ENCODE measurements at places on chromosomes 2 and 18.

- DNase-seq, result no peak
These were observed 43.4 kb downstream of the EPB41L3 start for GRCh38 chr18:5500158-5500939.

DNA sequence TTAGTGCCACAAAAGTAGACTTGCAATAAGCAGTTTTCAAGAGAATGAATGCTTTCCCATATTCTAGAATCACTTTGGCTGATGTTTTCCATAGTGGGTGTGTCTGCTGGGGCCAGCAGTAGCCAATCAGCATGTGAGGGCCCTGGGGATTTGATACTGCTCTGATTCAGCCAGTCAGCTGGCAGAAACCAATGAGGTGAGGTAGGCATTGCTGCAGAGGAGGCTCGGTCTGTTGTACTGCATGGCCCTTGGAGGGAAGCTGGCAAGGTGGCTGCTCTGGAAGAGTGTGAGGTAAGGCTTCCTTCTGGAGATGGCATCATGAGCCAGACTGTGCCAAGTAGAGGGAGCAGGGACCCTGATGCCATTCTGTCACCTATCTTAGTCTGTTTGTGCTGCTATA, 22.7 kb downstream of the TMEM87B start:
- no peak for DNase-seq

DNA sequence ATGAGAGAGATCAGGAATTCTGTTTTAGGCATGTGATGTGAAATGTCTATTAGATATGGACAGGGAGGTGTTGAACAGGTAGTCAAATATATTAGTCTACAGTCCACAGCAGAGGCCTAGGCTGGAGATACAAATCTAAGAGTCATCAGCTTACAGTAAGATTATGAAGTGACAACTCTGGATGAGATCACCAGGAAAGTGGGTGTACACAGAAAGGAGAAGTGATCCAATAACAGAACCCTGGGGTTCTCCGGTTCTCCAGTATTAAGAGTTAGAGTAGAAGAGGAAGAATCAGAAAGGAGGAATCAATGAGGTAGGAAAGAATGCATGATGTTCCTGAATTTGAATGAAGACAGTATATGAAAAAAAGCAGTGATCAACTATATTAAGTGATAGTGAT, 362.3 kb downstream of the FIGN start:
- no peak for DNase-seq

GRCh38 chr2:138718405-138718804, 61.8 kb downstream of the NXPH2 start:
- no peak for DNase-seq

DNA sequence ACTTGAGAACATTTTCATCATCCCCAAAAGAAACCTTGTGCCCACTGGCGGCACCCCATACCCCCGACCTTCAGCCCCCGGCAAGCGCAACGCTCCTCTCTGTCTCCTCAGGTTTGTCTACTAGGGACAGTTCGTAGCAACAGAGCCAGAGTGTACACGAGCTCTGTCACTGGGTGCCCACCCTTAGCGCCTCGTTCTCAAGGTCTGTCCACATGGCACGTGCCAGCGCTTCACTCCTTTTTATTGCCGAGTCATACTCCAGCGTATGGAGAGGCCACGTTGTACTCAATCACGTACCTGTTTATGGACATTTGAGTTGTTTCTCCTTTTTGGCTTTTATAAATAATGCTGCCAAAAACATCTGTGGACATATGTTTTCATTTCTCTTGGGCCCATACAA, 30.3 kb upstream of the GPC1 start:
- no peak for DNase-seq

DNA sequence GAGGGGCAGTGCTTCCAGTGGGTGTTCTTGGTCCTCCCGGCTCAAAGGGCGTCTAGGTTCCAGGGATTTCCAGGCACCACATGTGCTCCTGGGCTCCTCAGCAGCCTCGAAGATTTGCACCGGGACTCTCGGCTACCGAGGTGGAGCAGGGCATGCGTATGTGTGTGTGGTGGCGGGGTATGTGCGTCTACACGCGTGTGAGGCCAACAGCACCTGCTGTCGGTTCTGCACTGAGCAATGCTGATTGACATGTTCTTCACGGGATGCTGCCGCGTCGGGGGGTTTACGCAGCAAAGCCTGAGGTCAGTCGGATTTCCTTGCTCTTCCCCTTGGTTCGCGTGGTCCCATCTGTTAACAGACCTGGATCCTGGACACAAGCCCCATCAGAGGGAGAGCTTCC, 119.8 kb downstream of the NDUFA10 start:
- no peak for DNase-seq

- DNase-seq, result no peak
These were observed 297.0 kb downstream of the BCL2 start for GRCh38 chr18:63022429-63023022.

- DNase-seq, result no peak
These were observed 298.7 kb downstream of the RND3 start for GRCh38 chr2:150188800-150189199.

DNA sequence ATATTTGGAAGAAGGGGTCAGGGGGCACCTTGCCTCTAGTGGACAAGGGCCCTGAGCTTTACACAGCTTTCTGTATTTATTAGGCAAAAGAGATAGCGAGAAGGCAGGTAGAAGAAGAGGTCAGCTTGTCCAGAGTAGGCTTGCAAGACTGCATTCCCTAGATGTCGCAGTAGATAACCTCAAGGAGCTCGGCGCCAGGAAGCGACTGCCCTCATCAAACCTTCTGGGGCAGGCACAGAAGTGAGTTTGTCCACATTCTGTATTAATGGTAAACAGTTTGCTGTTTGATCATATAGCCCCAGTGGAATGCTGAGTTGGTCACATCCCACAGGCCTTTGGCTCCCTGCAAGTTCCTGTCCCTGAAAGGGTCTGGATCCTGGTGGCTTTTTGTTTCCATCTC, 7.0 kb downstream of the CHCHD5 start:
- no peak for DNase-seq

DNA sequence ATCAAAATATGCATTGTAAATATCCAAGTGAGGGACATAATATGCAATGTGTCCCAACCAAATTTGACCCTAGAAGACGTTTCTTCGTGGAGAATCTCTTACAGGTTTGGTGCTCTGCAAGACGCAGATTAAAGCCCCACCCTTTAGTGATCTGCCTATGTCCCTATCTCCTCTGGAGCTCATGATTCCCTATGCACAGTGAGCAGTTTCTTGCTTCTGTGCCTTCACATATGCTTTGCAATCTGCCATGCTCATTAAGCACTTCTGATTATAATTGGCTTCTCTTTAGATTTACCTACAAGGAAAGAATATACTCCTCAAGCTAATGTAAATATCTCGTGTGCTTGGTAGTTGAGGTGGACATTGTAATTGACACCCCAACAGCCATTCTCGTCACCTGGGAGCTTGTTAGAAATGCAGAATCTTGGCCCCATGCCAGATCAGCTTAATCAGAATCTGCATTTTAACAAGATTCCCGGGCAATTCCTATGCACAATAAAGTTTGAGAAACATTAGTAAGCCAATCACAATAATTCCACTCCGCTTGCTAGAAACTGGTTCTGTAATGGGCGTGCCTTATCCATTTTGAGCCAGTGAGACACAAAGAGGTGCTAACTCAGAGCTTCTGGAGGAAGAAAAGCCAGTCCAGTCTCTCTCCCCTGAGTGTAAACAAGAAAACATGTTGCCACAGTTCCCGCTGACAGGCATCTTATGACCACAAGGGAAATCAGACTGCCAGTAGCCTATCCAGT, 2.8 kb upstream of the PUM2 start:
- no peak for DNase-seq

- DNase-seq, result no peak
These were observed 42.6 kb downstream of the CMPK2 start for GRCh38 chr2:6823111-6823510.

- DNase-seq, result no peak
These were observed 75.5 kb downstream of the EFEMP1 start for GRCh38 chr2:55848096-55848495.

DNA sequence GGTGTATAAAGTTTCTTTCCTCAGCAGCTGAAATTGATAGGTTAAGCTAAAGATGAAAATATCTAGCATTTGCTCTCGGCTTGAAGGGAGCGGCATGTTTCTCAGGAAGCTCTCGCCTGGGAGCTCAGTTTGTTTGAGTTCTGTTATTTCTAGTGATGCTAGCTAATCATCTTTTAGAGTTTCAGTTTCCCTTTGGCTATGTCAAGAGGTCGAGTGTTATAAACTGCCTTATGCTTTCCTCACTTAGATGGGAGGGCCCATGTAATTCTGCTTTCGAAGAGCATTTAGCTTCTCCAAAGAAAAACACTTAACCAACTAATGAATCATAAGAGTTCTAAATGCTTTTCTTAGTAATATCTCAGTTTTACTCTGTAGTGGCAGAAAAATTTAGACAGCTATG, 33.6 kb downstream of the PLCL1 start:
- no peak for DNase-seq

DNA sequence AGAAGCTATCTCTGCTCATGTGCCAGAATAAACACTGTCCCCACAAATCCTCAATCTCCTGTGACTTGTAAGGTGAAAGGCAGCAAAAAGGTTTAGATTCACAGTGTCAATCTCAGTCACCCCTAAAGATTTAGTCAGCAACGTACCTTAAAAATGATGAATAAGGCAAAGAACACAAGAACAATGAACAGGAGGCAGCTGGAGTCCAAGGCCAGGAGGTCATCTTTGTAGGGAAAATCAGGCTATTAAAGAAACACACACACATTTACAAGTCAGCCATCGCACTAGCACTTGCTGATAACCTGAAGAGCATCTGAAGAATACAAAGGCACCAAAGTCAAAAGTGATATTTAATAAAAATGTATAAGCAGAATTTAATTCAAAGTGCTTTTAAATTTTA, 16.6 kb downstream of the LAPTM4A start:
- no peak for DNase-seq

DNA sequence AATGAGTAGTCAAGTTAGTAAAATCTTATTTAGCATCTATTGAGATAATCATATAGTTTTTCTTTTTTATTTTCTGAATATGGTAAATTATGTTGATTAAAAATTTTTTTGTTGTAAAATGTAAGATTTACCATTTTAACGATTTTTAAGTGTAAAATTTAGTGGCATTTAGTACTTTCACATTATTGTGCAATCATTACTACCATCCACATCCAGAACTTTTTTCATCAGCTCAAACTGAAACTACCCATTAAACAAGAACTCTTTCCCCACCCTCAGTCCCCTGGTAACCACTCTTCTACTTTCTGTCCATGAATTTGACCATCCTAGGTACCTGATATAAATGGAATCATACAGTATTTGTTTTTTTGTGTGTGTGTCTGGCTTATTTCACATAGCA, 11.1 kb downstream of the RAB3GAP1 start:
- no peak for DNase-seq

GRCh38 chr2:109674894-109675534, 60.9 kb downstream of the SOWAHC start:
- no peak for DNase-seq

- no peak for DNase-seq
These were observed 46.0 kb upstream of the RIT2 start for GRCh38 chr18:43161528-43161927.

DNA sequence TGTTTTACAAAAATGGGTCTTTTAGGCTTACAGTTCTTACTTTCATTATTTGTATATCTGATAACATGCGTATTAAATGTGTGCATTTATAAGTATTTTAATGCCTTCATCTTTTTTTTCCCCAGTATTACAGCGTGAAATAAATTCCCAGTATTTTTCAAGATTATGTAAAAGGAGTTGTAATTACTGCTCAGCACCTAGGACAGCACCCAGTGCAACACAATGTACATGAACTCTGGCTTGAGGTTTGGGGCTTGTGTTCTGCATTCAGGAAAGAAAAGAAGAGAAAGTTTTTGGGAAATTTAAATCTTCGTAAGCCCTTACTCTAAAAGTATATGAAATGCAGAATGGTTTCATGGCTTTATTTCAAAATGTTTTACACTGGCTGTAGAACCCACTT, 16.7 kb downstream of the ZNF638 start:
- DNase-seq, result no peak

DNA sequence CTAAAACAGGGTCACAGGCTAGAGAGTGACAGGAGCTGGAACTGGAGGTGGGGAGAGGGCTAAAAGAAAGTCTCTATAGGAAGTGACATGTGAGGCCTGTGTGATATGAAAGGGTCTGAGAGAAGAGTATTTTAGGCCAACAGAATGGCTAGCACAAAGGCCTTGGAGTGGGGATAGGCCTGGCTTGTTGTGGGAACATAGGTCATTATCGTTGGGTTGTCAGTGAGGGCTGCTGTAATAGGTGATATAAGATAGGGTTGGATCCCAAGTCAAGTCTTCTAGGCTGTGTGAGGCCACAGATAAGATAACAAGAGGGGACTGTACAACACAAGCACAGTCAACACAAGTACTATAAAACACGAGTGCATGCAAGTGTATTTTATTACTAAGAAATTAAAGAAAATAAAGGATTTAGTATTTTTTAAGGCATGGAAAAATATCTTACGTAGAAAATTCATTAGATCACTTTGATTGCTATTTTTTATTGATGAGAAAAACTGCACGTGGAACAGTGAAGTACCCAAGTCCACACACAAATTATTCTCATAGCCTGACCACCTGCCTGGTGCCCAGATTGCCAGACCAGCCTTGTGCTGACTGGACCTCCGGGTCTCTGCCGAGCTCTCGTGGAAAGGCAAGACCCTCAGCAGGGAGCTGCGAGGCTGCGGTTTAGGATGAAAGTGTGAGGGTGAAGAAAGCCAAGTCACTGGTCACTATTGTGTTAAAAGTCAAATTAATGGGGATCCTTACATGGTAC, 14.1 kb downstream of the LTBP1 start:
- DNase-seq, result no peak

GRCh38 chr2:161938335-161938734, 135.7 kb downstream of the DPP4 start:
- DNase-seq, result no peak

GRCh38 chr18:77702686-77703085, 453.0 kb downstream of the GALR1 start:
- DNase-seq, result no peak

DNA sequence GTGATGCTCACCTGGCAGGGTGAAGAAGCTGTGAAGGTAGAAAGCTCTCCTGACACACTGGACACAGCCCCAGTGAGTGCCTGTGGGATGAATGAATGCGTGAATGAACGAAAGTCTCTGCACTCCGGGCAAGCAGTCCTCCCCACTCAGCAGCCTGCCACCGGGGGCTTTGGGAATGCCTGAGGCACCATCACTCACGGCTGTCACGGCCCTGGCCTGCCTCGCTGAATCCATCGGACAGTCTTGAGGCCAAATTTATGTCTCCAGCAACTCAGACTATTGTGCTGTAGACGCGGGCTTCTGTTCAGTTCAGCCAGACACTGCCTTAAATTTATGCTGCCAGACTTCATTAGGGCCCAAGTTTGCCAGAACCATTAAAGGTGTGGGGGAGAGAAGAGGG, 62.9 kb upstream of the TEX51 start:
- DNase-seq, result no peak

DNA sequence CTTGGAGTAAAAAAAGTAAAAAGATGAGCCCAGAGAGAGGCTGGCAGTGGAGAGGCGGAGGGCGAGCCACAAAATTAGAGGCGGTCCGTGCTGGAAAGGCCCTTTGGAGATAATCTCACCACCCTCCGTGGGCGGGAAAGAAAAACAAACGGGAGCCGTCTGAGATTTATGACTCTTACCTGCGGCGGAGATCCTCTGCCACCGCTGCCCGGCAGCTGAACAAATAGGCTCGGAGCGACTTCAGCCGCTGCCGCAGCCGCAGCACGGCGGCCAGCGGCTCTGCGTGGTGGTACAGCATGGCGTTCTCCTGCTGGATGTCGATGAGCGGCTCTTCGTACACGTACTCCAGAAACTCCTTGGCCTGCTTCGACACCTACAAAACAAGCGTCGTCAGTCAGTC, 94.6 kb downstream of the PLEKHM3 start:
- no peak for DNase-seq
